ENCODE measurements at places on chromosomes 12 and 14. TPM values are rescaled to one million over a fixed set of nuclear protein-coding genes. Genes with fewer than 3 reads are reported as not detected.
A peak's percentile ranks its signal among the peaks of the same experiment; 100 is the strongest.

GRCh38 chr14:30657050-30657449 is 34.9 kb downstream of the SCFD1 start:
- DNase-seq: no peak

The TSPAN11 gene
- total RNA-seq: 0.88 TPM

The PHC1 gene
- total RNA-seq: 27.7 TPM

The SLC17A8 gene
- total RNA-seq: not detected

DNA sequence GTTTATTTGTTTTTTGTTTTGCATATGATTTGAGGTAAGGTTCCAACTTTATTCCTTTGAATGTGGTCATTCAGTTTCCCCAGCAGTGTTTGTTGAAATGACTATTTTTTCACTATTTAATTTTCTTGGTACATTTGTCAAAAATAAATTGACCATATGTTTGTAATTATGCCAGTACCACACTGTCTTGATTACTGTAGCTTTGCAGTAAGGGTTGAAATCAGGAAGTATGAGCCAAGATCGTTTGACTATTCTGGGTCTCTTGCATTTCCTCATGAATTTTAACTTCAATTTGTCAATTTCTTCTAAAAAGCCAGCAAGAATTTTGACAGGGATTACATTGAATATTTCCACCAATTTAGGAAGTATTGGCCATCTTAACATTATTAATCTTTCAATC is 199.3 kb upstream of the PPFIA2 start:
- no peak for DNase-seq

GRCh38 chr12:124434354-124434753 is 133.1 kb downstream of the NCOR2 start:
- no peak for DNase-seq

- DNase-seq: no peak
These were observed 5.3 kb downstream of the SCNN1A start for GRCh38 chr12:6369916-6370575.

GRCh38 chr12:31325877-31326631 is at the start of gene SINHCAF:
Gene SINHCAF (minus strand): TSS chr12:31326150. CDS start chr12:31298204, 27,946 bp downstream.
- DNase-seq: peak; percentile 99

GRCh38 chr12:91061091-91061490 is 3.3 kb upstream of the KERA start:
- no peak for DNase-seq

DNA sequence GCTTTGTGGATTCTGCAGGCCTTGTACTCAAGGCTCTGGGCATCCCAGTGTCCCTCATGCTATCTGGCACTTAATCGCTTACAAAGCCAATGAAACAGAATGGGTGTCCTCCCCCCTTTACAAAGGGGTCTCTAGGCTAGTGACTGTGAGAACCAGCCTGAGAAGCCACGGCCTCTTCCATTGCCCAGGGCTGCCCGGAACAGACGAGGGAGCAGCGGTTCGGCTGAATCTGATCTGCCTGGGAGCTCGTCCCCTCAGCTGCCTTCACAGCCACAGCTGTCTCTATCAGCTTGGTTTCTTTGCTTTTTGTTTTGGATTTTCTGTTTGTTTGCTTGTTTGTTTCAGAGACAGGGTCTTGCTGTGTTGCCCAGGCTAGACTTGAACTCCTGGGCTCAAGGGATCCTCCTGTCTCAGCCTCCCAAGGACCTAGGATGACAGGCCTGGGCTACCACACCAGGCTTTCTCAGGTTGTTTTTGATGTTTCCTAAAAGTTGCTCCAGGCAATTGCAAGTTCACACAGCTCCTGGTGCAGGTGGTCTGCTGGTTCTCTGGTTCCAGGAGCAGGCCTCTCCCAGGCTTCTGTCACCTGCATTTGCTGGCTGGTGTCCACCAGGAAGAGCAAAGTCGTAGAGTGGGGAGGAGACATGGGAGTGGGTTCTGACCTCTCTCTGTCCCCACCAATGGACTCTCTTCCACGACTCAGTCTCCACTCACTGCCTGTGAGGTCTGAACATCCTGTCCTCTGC is 10.9 kb upstream of the RIN3 start:
- no peak for DNase-seq

Measured in uterus (tissue), 4 donors.